Cardiac septum (tissue), 1 donor: ENCODE measurements at places on chromosomes 11 and 22.

GRCh38 chr11:134920851-134921608 is 509.0 kb upstream of the B3GAT1 start:
- DNase-seq = no peak

DNA sequence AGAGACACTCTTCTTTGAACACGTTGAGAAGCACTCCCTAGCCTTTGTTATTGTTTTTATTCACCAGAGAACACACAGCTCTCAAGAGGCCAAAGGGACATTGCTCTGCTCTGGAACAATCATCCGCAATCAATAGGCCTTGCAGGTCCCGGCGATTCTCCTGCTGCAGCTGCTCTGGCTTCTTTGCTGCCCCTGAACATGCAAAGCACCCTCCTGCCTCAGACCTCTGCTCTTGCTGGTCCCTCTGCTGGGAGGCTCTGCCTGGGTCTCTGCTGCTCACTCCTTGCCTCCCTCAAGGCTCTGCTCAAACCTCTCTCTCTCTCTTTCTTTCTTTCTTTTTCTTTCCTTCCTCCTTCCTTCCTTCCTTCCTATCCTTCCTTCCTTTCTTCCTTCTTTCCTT is 232.7 kb downstream of the DSCAML1 start:
- no peak for DNase-seq

DNA sequence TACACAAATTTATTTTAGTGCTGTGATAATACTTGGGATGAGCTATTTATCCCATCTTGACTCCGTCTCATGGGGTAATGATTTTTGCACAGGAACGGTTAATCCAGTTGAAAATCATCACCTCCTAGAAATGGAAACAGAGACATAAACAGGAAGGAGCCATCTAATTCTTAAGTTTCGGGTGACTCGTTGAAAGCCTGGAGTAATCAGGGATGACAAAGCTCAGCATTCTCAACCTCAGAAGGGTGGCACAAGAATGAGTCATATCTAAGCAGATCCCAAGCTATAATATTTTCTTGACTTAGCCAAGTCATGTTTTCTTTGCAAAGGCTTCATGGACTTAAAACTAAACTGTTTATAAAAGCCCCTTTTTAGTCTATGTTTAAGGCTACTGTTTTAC is 280.8 kb upstream of the CCDC90B start:
- DNase-seq = no peak

GRCh38 chr11:102582140-102582539 is 43.0 kb downstream of the MMP20 start:
- no peak for DNase-seq
